ENCODE measurements at places on chromosomes 3 and 15. TPM values are rescaled to one million over a fixed set of nuclear protein-coding genes. Genes with fewer than 3 reads are reported as not detected.
A peak's percentile ranks its signal among the peaks of the same experiment; 100 is the strongest.

Gene OIP5
- total RNA-seq: 26.6 TPM

Gene SKOR1
- 0.35 TPM for total RNA-seq

DNA sequence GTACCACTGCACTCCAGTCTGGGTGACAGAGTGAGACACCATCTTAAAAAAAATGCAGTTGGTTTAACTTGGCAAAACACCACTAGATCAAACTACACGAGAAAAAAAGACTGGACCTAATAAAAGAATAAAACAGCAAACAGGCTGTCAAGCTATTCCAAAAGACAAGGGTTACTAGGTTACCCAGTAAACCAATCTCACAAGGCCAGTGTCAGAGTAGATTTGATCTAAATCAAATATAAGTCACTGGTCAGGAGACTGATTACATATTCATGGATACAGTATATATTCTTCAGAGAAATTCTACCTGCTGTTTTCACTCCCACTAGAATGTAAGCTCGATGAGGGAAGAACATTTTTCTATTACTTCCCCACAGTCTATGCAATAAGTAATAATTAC is 2.5 kb upstream of the GANC start:
- H3K4me1 ChIP-seq: peaks cover 32% of the 10 kb centered on the region
- no peaks in the 10 kb centered on the region for H3K27me3 ChIP-seq
- H3K36me3 ChIP-seq: peaks cover 29% of the 10 kb centered on the region
- peak overlapping the region; percentile 77 for H3K4me3 ChIP-seq

DNA sequence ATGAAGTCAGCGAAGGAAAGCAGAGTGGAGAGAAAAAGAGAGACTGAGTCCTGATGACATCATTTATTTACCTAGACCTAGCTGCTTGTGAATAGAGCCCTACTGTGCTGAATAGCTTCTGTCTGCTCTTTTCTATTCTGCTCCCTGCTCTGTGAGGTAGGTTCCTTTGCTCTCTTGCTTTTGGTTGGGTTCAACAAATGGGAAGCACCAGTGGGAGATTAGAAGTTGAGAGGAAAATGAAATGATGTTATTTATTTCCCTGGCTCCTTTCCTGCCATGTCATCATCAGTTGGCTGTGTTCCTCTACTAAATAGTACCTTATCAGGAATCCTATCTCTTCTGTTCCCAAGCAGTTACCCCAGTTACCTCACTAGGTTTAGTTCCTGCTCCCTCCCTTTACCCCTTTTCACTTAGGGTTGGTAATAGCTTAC is 23.5 kb downstream of the DTWD1 start:
- no peak overlapping the region for H3K27ac ChIP-seq
- H3K4me1 ChIP-seq: no peaks in the 10 kb centered on the region
- no peaks in the 10 kb centered on the region for H3K36me3 ChIP-seq
- no peak overlapping the region for H3K4me3 ChIP-seq

- peaks cover 22% of the 10 kb centered on the region for H3K4me1 ChIP-seq
- no peaks in the 10 kb centered on the region for H3K27me3 ChIP-seq
- peaks cover 26% of the 10 kb centered on the region for H3K36me3 ChIP-seq
- H3K27ac ChIP-seq: no peak overlapping the region
- DNase-seq: peak; percentile 17
- no peak overlapping the region for H3K4me3 ChIP-seq
These were observed 36.2 kb downstream of the KLHL18 start for GRCh38 chr3:47318916-47319315.

DNA sequence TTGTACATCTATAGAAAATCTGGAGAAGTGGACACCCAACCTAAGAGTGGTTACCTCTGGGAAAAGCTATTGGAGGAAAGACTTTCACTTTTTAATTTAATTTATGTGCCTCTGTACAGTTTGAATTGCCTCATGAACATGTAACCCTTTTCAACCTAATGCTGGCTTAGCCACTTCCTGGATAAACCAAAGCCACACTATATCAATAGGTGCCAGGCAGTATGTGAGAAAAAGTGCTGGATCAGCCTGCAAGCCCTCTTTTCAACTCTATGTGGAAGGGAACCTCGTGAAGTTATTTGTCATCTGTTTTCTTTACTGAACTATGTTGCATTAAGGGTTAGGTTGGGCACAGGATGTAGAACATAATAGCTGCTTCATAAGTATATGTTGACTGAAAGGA is 9.3 kb upstream of the TOPAZ1 start:
- H3K4me3 ChIP-seq: no peak overlapping the region
- H3K27me3 ChIP-seq: no peaks in the 10 kb centered on the region
- H3K36me3 ChIP-seq: no peaks in the 10 kb centered on the region
- H3K27ac ChIP-seq: no peak overlapping the region

- H3K27ac ChIP-seq: no peak overlapping the region
- no peaks in the 10 kb centered on the region for H3K36me3 ChIP-seq
- no peak overlapping the region for H3K4me3 ChIP-seq
- peaks cover 15% of the 10 kb centered on the region for H3K4me1 ChIP-seq
- DNase-seq: peak; percentile 35
These were observed 284.5 kb upstream of the SEMA6D start for GRCh38 chr15:47432826-47433225.

GRCh38 chr3:187290503-187290902 is 1.0 kb downstream of the MASP1 start:
- H3K36me3 ChIP-seq: no peaks in the 10 kb centered on the region
- H3K27me3 ChIP-seq: peaks cover 31% of the 10 kb centered on the region
- no peak overlapping the region for H3K4me3 ChIP-seq
- no peak overlapping the region for H3K27ac ChIP-seq
- no peaks in the 10 kb centered on the region for H3K4me1 ChIP-seq
- DNase-seq: no peak

DNA sequence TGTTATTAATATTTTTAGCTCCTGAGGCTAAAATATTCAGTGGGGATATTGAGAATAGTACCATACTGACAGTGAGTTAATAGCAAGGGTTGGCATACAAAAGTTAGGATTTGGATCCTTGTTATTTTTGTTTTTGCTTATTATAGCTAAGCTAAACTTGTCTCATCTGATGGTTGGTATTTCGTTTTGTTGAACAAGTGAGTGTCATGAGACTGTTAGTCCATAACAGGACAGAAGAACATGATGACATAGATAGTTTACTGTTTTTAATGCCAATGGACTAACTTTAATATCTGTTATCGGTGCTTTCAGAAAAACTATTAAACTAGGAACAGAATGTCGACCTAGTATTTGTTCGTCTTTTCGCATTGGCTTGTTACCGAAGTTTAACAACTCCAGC is 48.5 kb downstream of the GPR171 start:
- H3K27me3 ChIP-seq: no peaks in the 10 kb centered on the region
- no peak for DNase-seq

DNA sequence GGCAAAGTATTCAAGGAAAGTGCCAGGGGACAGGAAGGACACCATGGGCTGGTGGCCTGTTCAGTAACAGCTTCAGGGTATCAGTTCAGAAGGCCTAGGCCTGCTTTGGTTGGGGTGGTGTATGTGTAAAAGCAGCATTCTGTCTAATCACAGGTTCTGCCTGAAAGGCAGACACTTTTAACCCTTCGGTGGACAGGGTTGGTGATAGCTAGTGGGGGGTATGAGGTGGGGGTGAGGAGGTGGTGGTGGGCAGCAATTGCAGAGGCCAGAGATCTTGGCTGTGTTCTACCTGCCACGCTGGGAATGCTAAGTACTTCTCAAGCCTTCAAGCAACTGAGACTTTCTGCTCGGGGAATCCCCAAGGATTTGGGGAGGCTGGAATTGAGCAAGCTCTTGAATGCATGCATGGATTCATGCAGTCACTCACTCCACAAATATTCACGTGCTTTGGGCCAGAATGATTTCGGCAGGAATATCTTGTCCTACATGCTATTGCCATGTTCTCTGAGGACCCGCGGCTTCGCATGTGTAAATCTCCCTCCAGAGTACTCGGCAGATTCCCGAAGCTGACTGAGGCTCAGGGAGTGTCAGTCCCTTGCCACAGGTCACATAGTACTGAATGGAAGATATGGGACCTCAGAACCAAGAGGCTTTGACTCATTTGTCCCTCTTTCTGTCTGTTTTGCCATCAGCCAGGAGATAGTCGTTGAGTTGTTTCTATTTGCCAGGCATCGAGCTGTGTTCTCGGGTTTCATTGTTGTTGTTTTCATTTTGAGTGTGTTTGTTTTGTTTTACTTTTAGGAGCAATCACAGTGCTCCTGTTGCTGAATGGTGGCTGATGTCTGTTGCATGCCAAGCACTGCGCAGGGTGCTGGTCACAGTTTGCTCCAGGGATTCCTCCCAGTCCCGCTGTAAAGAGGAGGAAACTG is 65.5 kb downstream of the SMAD3 start:
- H3K36me3 ChIP-seq: peaks cover 39% of the 10 kb centered on the region
- peak overlapping the region; percentile 100 for H3K27ac ChIP-seq
- peaks cover 62% of the 10 kb centered on the region for H3K4me1 ChIP-seq
- no peak for DNase-seq
- H3K27me3 ChIP-seq: no peaks in the 10 kb centered on the region
- H3K4me3 ChIP-seq: no peak overlapping the region
